WTC11 (cell line): ENCODE measurements at places on chromosomes 12 and 14.

GRCh38 chr12:106455111-106455510 lies 97.6 kb downstream of the POLR3B start:
- DNase-seq, result no peak

DNA sequence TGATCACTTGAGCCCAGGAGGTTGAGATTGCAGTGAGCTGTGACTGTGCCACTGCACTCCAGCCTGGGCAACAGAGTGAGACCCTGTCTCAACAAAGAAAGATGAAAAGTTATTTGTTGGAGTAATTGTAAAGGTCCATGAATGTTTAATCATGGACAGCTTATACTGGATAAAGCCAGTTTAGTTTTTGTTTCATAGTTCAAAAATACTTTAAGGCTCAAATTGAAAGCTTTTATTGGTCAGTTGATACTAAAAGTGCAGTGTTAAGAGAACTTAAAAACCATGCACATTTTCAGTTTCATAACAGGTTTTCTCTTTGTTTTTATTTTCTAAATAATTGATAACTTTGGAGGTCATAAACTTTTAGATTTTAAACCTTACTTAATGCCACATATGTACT lies 108.4 kb downstream of the MON2 start:
- DNase-seq, result no peak

GRCh38 chr14:86373886-86374285 lies 843.9 kb downstream of the FLRT2 start:
- no peak for DNase-seq

DNA sequence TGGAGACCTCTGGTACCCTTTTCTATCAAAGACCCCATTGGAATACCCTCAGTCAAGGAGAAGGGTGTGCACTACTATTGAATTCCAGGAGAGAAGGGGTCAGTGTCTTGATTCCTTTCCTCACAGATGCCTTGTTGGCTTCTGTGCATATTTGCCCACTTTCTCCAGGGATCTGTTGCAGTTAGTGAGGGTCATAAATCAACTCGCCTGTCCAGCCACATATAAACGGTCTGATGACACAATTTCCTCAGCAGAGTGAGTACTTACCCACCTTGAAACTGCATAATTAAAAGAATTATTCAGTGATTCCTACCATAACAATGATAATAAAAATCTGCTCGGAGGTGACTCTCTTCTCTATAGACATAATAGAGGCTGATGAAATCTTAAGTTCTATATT lies 13.9 kb upstream of the DCD start:
- no peak for DNase-seq

DNA sequence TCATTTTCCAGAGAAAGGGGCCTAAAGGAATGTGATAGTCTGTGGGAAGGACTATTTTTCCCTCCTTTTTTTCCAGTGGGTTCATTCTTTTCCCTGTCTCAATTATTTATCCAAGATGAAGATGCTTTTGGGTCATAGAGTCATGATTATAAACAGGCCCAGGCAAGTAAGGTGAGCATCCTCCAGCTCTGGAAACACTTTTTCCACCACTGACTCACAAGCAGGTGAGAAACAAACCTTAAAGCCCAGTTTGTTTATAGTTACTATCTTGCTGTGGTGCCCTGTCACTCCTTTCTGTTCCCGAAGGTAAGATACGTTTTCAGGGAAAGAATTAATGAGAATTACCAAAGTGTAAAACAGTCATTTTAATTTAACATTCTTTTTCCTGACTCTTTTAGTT lies 107.7 kb upstream of the IFNG-AS1 start:
- DNase-seq, result no peak

DNA sequence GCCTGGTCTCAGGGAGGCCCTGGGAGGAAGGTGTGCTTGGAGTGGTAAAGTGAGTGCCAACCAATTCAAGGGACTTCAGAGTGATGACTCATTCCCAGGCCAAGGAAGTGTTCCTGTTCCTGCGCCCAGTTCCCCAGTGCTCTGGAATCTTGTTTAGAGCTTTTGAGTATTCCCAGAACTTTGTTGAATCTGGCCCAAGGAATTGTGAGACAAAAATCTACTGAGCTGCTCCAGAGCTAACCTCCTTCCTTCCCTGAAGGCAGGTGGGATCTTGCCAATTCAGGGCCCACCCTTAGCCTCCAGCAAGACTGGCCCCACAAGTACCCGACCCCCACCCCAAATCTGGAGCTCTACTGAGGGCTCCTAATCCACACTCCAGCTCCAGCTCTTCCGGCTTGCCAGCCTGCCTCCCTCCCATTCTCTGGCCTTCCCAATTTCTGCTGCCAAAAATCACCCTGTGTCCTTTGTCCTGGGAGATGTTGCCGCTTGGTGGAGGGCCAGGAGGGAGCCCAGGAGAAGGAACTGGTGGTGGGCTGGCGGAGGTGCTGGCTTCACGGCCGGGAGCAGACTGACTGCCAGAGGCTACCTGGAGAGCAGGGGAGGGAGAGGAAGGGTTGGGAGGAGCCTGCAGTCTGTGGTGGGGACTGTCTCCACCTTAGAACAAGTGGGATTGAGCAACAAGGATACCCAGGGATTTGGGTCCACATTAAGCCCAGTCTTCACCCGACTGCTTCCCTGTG lies 2.0 kb upstream of the ATN1 start:
- DNase-seq, result peak; percentile 67

DNA sequence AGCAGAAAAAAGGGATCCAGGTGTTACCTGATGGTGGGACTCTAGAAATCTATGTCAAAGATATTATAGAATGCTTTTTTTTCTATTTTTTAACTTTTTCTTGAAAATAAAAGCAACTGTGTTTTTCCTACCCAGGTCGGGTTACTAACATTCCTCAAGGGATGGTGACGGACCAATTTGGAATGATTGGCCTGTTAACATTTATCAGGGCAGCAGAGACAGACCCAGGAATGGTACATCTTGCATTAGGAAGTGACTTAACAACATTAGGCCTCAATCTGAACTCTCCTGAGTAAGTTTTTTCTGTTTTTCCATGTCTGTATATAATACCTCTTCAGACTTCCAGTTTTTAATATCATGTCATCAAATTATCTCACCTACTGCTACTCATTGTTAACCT lies 27.6 kb upstream of the KCNMB4 start:
- no peak for DNase-seq

DNA sequence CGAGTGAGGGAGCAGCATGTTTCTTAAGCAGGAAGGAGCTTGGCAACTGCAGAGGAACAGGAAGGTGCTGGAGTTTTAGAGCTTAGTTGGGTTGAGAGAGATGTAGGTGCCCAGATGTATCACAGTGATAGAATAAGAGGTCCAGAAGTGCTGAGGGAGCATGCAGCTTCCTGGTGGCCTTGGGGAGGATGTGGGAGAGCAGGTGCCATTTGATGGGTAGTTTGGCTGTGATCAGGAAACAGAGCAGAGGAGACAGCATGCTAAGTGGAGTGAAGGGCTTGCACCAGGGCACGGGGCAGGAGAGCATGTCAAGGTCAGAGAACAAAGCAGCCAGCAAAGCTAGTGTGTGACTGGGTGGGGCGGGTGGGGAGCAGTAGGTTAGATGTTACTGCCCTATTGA lies 74.8 kb downstream of the PAPOLA start:
- no peak for DNase-seq

DNA sequence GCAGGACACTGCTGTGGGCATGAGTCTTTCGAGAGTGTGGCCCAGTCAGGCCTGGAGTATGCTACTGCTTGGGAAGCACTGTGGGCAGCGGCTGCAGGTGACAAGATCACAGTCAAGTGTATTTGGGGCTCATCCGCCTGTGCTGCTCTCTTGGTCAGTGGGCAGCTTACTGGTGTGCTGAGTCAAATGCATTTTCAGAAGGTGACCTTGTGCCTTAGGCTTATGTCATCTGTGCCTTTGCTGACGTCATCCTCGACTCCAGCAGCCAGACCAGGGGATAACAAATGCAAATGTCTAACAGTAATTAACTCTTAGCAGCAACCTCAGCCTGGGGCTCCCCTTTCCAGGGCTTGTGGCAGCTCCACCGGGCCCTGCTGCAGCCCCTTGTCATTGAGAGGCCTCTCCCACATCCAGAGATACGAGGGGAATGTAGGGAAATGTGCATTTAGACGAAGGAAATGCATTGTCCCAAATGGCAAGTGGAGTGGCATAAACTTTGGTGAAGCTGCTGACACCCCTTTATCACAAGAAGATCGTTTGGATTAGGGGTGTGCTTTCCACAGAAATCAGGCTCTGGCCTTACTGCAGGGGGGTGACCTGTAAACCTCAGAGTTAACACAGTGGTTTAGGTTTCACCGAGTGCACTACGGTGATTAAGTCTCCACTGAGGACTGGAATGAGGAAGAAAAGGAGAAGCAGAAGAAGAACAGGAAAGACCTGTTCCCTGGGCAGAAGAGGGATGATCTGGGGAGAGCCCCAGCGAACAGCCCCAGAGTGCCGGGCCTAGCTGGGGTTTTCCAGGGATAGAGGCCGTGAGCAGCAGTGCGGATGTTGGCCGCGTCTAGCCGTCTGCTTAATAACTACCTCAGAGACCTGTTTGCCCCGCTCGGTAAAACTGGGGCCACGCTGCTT lies 39.7 kb downstream of the PSMA6 start:
- no peak for DNase-seq

DNA sequence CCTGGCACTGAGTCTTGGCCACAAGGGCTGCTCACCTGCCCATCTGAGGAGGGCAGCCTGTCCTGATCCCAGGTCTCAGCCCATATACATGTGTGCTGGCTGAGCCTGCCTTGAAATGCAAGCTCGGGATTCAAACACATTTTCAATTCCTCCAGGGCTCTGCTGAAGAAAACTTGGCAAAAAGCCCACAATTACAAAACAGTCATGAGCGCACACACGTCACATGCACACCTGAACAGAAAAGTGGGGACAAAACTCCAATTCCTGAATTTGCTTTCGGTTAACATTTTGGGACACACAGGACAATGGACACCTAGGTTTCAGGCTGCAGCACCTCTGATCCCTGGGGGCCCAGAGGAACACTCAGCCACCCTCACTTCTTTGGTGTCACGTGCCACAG lies 113.9 kb downstream of the RBM19 start:
- no peak for DNase-seq

DNA sequence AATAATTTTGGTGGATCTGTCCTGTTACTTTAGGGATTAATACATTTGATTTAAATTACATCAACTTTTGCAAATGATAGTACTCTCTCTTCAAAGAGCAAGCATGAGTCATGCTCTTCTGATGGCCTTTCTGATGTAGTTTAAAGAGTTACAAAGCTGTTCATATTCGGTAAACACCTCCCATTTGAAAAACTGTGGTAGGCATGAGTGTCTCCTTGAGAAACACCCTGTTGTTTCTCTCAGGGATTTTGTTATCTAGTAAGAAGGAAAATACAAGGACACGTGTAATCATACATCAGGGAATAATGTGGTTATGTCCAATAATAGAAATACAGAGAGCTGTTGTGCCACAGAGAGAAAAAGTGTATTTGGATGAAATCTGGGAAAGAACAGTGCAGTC lies 53.3 kb upstream of the E2F7 start:
- DNase-seq, result no peak

DNA sequence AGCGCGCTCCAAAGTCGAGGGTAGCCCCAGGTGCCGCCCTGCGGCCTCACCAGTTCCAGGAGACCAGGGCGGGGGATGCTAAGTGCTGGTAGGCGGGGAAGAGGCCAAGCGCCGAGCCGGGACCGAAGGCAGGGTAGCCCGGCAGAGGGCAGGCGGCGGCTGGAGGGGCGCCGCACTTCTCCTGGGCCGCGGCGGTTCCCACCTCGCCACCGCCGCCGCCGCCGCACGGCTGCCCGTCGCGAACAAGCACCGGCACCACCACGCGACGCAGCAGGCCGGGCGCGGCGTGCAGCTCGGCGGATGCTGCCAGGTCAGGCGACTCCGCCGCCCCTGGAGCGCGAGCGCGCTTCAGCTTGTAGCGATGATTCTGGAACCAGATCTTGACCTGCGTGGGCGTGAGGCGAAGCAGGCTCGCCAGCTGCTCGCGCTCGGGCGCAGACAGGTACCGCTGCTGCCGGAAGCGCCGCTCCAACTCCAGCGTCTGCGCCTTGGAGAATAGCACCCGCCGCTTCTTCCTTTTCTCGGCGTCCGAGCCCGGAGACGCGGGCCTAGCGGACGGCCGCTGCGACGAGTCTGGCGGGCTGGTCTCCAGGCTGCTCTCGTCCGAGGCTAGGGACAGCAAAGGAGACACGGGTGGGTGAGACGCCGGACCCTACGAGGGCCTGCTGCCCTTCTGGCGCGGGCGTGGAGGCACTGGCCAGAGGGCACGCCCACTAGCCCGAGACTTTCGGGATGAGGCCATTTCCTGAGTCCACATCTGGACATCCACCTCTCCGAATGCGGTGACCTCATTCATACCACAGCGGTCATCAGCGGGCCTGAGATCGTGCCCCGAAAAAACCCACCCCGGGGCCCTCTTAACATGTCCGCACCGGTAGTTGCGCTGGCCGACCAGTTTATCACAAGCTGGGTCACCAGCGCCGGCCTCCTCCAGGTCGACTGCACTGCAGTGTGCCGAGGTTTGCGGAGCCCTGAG lies 1.3 kb downstream of the NKX2-8 start:
- peak; percentile 61 for DNase-seq

- no peak for DNase-seq
Measured at GRCh38 chr14:60227291-60227690, 21.7 kb upstream of the PPM1A start.

GRCh38 chr12:69720750-69721149 lies 17.9 kb upstream of the RAB3IP start:
- DNase-seq, result no peak

DNA sequence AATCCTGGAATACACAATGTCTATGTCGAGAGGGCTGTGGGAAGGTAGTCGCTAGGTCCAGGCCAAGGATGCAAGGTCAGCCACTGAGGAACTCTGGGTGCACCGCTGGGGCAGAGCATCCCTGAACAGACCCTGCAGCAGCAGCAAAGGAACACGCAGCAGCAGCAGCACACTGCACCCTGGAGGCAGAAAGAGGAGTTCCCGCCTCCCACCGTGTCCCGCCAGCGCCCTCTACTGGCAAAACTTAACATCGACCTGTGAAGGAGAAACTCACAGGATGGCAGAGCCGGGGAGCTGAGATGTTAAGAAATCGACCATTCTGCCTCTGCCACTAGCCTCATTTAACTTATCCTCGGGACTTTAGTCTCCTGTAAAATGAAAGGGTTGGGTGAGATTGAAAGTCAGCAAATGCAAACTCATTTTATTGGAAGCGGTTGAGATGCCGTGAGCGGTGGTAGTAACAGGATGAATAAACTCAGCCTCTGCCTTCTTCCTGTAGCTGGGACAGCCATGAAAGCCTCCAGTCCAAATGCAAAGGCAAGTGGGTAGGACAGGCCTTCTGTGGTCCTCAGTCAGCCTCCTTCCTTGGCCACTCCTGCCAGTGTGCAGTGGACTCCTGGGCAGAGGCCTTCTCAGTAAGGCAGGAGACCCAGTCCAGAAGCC lies 45.6 kb downstream of the STAB2 start:
- peak; percentile 93 for DNase-seq

GRCh38 chr12:47134005-47134404 lies 54.2 kb upstream of the AMIGO2 start:
- DNase-seq, result no peak

- no peak for DNase-seq
Measured at GRCh38 chr12:44616402-44616801, 259.7 kb downstream of the NELL2 start.

DNA sequence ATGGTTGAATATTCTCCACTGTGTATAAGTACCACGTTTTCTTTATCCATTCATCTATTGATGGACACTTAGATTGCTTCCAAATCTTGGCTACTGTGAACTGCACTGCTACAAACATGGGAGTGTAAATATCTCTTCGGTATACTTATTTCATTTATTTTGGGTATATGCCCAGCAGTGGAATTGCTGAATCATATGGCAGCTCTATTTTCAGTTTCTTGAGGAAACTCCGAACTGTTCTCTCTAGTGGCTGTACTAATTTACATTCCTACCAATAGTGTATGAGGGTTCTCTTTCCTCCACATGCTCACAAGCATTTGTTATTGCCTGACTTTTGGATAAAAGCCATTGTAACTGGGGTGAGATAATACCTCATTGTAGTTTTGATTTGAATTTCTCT lies 623.1 kb upstream of the LRFN5 start:
- no peak for DNase-seq
